NCI-H446 (cell line): ENCODE measurements at places on chromosomes 11 and 22.

DNA sequence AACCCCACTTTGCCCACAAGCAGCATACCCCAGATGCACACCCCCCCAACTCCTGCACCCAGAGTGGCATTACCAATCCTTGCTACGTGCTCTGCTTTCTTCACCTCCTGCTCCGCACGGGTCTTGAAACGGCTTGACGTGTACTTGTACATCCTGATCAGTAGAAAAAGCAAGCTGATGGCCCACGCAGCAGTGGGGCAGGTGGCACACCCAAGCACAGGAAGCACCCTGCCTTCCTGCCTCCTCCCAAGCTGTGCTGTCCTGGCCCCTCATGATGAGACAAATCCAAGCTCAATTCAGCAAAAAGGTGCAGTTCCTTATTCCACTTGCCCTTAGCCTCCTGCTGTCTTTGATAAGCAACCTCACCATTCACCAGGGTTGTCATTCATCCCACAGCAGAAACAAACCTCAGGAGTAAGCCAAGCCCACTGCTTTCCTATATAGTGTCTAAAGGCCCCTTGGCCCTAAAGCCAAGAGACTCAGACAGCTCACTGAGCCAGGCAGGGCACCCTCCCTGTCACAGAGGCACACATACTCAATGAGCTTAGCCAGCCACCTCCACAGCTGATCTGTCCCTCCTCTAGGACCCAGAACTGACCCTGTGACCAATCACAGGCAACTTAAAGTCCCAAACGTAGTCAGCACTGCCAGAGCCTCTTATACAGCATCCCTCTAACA, 27.8 kb downstream of the MORC2 start:
- DNase-seq, result no peak

GRCh38 chr22:30541961-30542810, 4.4 kb downstream of the SEC14L6 start:
- no peak for DNase-seq

DNA sequence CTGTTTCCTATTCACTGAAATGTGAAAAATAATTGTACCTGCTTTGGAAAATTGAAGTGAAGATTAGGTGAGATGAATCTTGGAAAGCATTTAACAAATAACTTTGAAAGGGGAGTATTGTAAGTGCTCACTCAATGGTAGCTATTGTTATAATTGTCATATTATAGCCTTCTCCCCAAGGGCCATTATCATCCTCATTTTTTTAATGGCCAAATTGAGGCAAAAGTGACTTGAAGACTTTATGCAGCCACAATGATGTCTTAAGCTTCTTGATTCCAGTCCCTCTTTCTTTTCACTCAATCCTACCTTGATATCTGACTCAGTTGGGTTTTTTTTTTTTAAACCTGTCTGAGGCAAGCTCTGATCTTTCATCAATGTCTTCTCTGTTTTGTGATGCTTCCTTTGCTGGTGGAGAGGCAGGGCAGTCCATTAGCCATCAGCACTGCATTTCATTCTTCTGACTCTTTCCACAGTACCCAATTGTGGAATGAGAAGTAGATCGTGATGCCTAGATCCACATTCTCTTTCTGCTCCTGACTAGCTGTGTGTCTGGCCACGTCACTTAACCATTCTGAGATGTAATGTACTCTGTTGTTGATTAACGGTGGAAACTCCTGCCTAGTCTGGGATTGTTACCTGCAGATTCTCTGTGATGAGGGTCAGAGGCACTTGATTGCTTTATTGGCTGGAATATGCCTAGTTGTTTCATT, 101.4 kb downstream of the DBX1 start:
- DNase-seq, result no peak

DNA sequence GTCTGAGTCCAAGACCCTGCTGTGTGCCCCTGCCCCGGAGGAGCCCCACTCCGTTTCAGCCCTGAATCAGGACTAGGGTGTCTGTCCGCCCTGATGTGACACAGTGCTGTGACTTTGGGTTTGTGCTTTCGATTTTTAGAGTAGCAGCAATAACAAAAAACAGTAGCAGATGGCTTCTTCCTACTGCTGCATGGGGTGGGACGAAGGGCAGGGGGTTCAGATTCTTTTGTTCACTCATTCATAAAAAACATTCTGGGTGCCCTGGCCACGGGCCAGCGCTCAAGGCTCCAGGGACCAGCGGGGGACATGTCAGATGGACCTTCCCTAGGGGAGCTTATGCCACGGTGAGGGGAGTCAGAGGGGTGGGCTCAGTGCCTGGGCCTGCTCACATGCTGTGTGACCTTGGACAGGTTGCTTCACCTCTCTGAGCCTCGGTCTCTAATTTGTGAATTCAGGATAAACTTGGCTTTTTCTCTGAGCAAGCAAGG, 24.6 kb upstream of the PRR5 start:
- no peak for DNase-seq

DNA sequence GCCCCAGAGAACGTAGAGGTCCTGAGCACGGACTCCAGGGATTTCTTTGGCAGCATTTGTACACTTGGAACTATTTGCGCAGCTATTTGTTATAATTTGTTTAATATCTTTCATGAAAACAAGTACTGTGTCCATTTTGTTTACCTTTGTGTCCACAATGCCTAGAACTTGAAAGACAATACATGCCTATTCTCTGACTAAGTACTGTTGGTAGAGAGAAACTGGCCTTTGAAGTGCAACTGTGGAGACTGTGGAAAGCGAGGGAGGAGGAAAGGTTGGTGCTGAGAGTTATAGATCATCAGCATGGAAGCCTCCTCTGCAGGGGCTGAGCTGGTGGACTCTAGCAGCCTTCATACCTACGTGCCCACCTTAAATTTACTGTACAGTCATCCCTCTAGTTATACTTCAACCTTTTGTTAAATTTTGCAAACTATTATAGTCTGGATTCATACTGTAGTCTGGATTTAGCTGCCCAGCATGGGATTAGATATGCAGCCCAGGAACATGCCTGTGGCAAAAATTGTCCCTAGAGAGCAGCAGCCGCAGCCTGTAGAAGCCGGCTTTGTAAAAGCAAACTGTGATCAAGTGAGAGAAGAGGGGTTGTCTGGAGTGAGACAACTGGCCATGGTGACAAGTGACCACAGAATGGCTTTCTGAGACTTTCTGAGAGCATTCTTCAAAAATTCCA, 24.2 kb upstream of the YAP1 start:
- no peak for DNase-seq
